ENCODE measurements at places on chromosomes 16 and 17.

GRCh38 chr16:1768061-1768766 lies 3.1 kb downstream of the NME3 start:
- no peak for DNase-seq

GRCh38 chr17:72394531-72394930 lies 273.7 kb downstream of the SOX9 start:
- DNase-seq = no peak

DNA sequence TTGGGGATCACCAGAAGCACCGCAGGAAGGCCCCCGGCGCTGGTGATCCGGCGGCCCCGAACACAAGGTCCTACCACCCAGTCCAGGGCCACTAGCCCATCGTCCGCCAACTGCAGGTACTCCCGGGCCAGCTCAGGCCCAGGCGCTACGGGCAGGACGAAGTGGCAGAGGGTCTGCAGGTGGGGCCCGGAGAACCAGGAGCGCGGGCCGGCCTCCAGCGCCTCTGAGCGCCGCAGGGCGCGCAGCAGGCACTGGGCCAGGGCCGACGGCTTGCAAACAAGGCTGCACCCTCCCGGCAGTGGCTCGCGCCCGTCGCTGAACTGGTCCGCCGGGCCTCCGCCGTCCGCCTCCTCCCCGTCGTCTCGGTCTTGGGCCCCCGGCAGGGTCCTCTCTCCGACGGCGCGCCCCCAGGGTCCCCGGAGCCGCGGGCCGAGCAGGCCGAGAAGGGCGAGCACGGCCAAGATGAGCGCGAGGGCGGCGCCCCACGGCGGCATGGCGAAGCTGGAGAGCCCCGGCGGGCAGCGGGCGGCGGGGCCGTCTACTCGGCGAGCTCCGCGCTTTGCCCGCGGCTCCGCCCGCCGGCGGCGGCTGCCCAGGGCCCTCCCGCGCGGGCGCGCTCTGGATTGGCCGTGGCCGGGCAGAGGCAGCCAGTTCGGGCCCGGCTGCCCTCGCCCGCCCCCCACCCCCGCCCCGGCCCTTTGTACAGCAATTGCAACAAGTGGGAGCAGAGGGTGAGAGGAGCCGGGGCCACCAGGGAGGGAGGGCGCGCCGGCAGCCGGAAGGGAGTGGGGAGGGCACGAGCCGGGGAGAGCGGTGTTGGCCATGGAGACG lies at the start of gene ABHD15:
TSS of gene ABHD15 (minus strand) at position 565 of the 831 bp plus-strand sequence. CDS start at position 494, 71 bp downstream.
- DNase-seq = no peak

DNA sequence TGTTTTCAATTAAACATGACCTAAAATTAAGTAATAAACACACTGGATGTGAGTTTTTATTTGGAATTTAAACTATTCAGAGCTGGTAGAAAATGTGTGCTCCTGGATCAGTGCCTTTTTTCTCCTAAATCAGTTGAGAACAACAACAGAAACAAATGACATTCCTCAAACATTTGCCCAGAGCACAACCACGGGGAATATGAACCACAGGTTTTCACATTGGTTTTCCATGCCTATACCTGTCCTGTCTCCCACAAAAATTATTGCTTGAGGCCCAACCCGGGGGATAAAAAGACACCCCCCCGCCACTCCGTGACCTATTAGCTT lies 6.8 kb downstream of the HSBP1 start:
- DNase-seq = no peak

GRCh38 chr17:56121191-56122051 lies 31.9 kb upstream of the ANKFN1 start:
- no peak for DNase-seq

- DNase-seq = no peak
These were observed 21.1 kb upstream of the TACO1 start for GRCh38 chr17:63579633-63580032.

DNA sequence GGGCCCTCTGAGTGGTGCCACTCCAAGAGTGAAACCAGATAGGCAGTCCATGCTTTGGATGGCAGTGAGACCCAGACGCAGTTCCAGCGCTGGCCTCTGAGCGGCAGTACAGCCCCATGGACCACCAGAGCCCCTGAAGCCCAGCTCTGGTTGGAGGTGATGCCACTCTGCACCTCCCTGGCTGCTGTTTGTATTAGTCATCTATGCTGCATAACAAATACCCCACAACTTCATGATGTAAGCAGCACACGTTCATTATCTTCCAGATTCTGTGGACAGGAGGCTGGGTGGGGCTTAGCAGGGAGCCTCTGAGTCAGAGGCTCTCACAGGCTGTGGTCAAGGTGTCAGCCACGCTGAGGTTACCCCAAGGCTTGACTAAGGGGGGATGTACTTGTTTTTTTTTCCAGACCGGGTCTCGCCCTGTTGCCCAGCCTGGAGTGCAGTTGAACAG lies 5.1 kb upstream of the NME4 start:
- DNase-seq = no peak

GRCh38 chr17:62822080-62822904 lies 14.2 kb upstream of the MARCHF10 start:
- DNase-seq = no peak

DNA sequence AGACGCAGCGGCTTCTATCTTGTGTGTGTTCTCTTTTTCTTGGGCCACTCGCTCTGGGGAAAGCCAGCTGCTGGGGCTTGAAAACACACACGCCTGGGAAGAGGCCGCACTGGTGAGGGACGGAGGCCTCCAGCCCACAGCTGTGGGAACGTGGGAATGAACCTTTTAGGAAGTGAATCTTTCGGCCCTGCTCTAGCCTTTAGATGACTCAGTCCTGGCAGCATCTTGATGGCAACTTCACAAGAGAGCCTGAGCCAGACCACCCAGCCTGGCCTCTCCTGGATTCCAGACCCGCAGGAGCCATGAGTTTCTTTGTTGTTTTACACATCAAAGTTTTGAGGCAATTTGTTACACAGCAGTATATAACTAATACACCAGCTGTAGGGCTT lies 2.2 kb upstream of the PDPK1 start:
- DNase-seq = no peak

DNA sequence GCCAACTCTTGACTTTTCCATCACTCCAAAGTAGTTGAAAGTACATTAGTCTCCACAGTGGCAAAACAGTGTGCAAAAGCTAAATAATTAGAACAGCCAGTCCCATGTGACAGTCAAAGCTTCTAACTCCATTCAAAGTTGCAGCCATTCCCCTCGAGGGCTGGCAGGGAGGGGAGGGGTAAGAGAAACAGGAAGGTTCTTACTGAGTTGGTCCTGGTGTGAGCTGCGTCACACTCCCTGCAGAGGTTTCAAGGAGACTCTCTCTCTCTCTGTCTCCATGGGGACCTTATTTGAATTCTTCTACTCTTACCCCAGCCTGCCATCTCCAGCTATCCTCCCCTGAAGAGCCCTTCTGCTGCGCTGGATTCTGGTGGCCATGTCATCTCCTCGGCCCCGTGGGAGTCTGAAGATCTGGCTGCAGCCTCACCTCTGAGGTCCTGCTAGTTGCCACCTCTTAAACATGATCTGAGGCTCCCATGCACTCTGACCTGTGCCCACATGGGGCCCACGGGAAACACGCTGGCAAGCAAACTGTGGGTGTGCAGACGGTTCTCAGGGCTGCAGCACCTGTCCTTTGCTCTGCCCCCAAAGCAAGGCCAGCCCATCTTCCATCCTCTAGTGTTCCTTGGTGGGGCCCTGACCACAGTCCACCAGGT lies 23.3 kb upstream of the STH start:
- no peak for DNase-seq

- no peak for DNase-seq
These were observed 2.3 kb upstream of the PHF12 start for GRCh38 chr17:28953444-28954118.

DNA sequence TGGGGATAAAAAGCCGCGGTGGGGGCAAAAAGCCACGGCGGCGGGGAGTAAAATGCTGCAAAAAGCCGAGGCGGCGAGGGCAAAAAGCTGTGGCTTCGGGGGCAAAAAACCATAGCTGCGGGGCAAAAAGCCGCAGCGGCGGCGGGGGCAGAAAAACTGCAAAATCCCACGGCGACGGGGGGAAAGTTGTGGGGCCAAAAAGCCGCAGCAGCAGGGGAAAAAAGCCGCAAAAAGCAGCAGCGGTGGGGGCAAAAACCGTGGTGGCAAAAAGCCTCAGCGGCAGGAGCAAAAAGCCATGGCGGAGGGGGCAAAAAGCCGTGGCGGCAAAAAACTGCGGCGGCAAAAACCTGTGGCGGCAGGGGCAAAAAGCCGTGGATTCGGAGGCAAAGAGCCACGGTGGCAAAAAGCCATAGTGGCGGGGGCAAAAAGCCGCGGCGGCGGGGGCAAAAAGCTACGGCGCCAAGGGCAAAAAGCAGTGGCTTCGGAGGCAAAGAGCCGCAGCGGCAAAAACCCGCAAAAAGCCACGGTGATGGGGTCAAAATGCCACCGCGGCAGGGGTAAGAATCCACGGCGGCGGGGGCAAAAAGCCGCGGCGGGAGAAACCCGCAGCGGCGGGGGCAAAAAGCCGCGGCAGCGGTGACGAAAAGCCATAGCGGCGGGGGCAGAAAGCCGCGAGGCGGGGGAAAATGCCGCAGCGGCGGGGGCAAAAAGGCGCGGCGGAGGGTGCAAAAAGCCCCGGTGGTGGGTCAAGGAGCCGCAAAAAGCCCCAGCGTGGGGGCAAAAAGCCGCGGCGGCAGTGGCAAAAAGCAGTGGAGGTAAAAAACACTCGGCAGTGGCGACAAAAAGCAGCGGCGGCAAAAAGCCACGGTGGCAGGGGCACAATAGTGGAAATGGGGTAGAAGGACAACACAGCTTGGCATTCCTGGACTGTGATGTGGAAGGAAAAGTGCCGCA lies 192.8 kb downstream of the SHCBP1 start:
- DNase-seq = no peak

DNA sequence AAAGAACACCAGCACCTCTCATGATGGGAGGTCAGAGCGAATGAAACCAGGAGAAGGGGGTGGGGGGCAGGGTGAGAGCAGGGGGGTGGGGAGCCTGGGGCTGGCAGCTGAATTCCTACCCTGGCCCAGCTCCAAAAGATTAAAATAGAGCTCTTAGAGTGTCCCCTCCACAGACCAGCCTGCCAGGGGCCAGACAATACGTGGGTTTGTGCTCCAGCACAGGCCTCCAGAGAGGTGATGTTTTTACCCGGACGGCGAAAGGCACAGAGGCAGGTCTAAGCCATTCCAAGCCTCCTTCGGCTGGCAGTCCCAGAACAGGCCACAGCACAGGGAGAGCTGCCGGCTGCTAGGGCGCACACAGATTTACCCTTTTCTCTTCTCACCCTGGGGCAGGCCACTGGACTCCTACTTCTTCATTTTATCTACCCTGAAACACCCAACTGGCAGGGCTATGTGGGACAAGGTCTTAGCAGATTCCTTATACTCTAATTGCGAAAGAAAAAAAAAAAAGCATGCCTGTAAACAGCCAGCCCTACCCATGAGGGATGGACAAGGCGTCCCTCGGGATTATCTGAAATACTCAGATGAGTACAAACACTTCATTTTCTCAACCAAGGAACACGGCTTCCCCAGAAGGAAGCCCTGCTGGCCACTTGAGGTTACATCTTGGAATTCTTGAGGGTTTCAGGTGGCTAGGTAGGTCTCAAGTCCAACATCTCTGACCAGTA lies 71.9 kb upstream of the NOG start:
- no peak for DNase-seq

GRCh38 chr16:67271446-67271845 lies 7.9 kb upstream of the PLEKHG4 start:
- no peak for DNase-seq

- DNase-seq = no peak
These were observed 40.1 kb downstream of the ENGASE start for GRCh38 chr17:79114458-79115301.

GRCh38 chr17:60901242-60901641 lies 223.6 kb downstream of the BCAS3 start:
- no peak for DNase-seq

- no peak for DNase-seq
These were observed 460 bp upstream of the HSBP1 start for GRCh38 chr16:83807327-83807709.

DNA sequence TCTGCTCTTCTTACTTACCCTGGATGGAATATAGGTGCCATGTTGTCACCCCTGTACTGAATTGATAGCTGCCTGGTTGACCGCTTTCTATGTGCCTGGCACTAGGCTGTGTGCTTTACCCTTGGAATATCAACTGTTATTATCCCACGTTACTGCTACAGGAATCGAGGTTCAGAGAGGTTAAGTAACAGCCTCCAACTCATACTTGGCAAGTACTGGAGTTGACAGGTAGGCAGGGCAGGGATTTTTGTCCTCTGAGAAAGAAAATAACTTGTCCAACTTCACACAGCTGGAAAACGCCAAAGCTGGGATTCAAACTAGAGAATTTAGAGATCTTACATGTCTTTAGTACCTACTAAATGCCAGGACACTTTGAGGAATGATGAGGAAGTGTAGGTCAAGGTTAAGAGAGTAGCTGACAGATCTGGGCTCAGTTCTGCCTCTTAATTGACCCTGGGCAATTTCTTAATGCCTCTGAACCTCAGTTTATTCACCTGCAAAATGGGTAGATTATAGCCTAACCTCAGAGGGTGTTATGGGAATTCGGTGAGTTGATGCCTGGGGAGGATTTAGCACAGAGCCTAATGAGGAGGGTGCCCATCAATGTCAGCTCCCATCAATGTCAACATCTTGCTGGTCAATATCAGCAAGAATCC lies 25.8 kb downstream of the ITPRIPL2 start:
- DNase-seq = no peak

DNA sequence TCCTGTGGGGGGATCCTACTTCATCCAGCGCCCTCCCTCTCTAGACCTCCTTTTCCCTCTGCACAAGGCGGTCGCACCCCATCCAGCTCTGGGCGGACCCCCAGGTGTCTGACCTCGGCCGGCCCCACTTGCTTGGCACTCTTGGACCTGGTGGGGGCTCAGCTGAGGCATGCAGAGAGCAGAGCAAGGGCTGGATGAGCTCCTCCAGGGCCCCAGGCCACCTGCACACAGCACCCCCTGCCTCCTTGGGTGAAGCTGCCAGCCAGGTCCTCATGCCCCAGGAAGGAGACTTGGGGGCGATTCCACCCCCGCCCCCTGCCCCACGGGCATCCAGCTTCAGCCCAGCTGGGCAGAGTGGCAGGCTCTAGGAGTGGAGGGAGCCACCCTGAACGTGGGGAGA lies 159.4 kb upstream of the GSE1 start:
- no peak for DNase-seq

DNA sequence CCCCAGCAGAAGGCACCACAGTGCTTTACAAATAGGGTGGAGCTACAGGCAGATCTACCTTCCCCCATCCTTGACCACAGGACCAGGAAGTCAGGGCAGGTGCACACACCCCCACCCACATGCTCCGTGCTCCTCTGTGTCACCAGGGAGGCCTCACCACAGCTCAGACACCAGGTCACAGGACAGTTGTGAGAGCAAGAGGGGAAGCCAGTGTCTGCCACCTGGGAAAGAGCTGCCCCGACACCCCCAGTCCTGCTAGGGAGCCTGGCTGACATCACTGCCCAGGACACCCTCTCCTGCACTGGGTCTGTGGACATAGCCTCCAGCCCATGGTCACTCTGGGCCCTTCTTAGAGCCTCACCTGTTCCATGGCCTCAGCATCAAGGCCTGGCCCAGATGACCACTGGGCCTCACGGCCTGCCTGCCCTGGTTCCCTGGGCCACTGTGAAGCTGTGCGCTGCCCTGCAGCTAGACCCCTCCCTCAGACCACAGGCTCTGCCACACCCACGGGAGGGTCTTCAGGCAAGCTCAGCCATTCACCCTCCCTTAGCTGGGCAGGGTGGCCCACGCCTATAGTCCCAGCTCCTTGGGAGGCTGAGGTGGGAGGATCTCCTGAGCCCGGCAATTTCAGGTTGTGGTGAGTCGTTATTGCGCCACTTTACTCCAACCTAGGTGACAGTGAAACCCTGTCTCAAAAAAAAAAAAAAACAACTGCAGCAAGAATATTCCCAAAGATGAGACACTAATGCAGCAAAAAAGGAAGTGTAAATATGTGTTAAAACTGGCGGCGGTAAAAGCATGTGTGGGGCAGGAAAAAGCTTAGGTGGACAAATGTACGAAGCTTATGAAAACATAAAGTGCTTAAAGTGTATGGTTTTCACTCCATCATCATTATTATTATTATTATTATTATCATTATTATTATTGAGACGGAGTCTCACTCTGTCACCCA lies 14.2 kb downstream of the POLR3K start:
- DNase-seq = no peak
